Activated CD4-positive, alpha-beta T cell treated with anti-CD3 and anti-CD28 coated beads for 1 hour (primary cell): ENCODE measurements at places on chromosomes 13 and 19.

- DNase-seq, result no peak
Measured at GRCh38 chr13:57045826-57046546, 94.7 kb upstream of the PRR20A start.

GRCh38 chr19:47069795-47070194 lies 21.4 kb upstream of the TMEM160 start:
- DNase-seq, result no peak

DNA sequence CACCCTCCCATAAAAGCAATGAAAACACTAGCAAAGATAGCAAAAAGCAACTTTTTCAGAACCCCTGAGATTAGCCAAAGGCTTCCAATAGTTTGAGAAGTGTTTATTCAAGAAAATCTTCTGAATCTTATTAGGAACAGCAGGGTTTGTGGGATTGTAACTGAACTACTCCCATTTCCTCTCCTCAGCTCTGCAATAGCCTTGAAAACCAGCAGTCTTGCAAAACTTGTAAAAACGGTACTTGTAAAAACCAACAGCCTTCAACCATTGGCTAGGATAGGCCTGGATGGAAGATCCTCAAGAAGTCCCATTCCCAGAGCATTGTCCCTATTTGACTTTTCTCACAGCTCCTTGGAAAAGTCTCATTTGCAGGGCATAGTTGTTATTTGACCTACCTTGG lies 12.1 kb downstream of the RNASEH2B start:
- no peak for DNase-seq

- no peak for DNase-seq
Measured at GRCh38 chr13:37360556-37360955, 238.0 kb downstream of the POSTN start.

GRCh38 chr13:20193162-20193906 lies 596 bp upstream of the GJB2 start:
- DNase-seq, result no peak

- no peak for DNase-seq
Measured at GRCh38 chr13:91017669-91018053, 329.8 kb upstream of the MIR17HG start.

DNA sequence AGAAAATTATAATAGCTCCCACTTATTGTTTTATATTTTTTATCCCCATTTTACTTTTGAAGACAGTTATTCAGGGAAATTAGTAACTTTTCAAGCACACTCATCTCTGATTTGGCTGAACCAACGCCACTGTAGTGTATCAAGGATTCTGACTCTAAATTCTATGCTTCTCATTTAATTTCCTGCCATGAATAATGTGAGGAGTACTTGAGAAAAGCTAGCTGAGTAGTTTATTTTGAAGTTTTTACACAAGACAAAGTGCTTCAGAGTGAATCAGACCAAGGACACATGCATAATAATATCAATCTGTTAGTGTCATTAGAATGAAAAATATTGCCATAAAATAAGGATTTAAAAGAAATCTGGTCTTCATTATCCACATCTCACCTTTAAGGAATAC lies 329.9 kb downstream of the SLITRK6 start:
- DNase-seq, result no peak

GRCh38 chr13:109154966-109155761 lies 525.8 kb downstream of the MYO16 start:
- no peak for DNase-seq

GRCh38 chr13:112850273-112850672 lies 118.7 kb upstream of the MCF2L start:
- no peak for DNase-seq

GRCh38 chr13:113135281-113135760 lies 12.7 kb downstream of the F10 start:
- DNase-seq, result no peak

GRCh38 chr19:54947381-54947780 lies at the start of gene NLRP7:
TSS of gene NLRP7 (minus strand) at chr19:54947530.
- DNase-seq, result no peak

DNA sequence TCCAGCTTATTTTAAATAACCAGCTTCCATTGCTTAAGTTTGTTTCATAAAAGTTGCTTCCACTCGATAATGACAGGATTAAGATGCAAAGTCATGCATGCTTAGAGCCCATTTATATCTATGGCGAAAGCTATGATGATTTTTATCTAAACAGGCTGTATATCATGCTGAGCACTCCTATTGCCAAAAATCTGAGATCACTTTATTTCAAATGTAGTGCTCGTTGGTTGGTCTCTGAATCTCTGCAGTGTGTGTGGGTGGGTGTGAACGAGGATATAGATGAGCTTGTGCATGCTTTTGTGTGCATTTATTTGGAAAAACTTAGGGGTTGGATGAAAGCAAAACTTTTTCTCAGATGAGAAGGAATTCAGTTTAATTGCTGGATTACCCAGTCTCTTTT lies 27.0 kb upstream of the ARGLU1 start:
- no peak for DNase-seq

GRCh38 chr13:70527599-70527998 lies 419.3 kb upstream of the KLHL1 start:
- no peak for DNase-seq

GRCh38 chr13:30907121-30907861 lies 1.2 kb downstream of the MEDAG start:
- no peak for DNase-seq

- DNase-seq, result no peak
Measured at GRCh38 chr13:61255040-61255796, 160.4 kb downstream of the PCDH20 start.

DNA sequence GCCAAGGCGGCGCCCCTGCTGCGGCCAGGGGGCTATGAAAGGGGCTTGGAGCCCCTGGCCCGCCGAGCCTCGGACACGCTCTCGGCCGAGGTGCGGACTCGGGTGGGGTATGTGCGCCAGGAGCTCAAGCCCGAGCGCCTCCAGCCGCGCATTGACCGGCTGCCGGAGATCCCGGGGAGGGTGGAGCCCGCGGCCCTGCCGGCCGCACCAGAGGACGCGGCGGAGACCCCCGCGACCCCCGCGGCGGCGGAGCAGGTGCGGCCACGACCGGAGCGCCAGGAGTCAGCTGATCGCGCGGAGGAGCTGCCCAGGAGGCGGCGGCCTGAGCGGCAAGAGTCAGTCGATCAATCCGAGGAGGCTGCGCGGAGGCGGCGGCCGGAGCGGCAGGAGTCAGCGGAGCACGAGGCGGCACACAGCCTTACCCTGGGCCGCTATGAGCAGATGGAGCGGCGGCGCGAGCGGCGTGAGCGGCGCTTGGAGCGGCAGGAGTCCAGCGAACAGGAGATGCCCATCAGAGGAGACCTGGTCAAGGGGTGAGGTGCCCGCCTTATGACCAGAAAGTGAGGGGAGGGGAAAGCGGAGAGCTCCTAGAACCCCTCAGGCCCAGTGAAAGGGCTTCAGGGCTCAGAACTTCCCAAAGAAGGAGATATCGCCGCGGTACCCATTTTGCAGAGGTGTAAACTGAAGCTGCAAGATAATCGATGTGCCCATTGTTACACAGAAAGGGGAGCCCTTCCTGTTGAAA lies 8.8 kb upstream of the SHKBP1 start:
- no peak for DNase-seq
